ENCODE measurements at places on chromosomes 5 and 9.
A peak's percentile ranks its signal among the peaks of the same experiment; 100 is the strongest.

- DNase-seq, result no peak
Measured at GRCh38 chr9:36100532-36100931, 36.0 kb upstream of the GLIPR2 start.

DNA sequence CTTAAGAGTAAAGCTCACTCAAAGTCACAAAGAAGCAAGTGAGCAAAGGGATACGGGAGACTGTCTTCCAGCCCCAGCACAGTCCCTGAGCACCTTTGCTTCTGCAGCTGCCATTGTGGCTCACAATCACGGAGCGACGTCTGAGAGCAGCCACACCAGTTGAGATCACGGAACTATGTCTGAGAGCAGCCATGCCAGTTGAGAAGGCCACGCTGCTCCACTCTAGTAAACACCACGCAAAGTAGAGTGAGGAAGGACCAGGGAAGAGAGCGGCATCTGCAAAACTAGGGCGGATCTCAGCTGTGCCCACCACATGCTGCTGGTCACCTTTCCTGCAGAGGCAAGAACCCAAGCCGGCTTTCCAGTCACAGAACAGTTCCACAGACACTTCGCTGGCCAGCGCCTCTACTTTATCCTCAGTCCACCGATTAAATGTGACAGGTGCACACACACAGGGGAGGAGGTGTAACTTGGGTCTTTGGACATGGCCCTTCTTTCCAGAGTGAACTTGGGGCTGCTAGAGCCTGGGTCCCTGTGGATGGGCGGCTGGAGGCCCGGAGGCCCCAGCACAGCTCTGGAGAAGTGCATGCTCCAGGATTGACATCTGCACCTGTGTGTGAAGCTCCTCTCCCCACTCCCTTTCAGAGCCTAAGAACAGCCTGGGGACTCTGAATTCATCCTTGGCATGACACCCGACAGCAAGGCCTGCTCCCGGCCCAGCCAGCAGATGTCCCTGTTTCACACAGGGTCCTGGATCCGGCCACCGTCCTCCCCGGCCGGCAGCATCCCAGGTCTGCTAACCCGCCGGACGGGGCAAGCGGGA is 324.9 kb upstream of the IRX4 start:
- DNase-seq, result no peak

GRCh38 chr9:78775696-78776295 is 478.9 kb downstream of the PSAT1 start:
- no peak for DNase-seq

GRCh38 chr5:165360366-165360765 is 1854.9 kb downstream of the MAT2B start:
- DNase-seq, result no peak

GRCh38 chr5:15620501-15620900 is 120.5 kb downstream of the FBXL7 start:
- DNase-seq, result peak; percentile 91

DNA sequence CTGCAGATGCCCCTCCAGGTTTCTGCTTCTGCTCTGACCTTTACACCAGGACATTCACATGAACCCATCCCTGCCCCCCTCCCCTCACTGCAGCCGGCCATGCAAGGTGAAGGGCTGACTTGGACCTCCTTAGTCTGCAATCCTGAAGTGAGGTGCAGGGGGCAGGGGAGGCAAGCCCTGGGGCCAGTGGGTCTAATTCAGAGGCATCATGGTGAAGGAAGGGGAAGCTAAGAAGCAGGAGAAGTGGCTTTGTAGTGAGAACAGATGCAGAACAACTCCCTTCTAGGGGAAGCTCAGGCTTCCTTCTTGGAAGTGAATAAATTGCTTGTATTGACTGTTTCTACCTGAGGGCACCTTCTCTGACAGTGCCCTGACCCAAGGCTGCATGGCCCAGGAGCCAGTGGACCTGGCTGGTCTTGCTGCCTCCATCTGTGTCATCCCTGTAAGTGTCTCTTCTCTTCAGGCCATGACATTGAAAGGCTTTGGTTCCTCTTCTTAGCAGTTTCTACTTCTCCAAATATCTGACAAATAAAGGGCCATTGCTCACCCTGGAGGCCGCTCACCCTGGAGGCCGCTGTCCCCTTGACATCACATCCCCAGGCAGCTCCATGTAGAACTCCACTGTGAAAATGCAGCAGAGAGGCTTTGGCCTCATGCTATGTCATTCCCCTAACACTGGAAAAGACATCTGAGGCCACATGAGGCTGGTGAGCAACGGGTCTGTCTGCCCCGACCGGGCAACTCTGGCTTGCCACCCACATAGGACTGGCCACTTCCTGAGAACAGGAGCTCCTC is 55.3 kb downstream of the GADD45G start:
- no peak for DNase-seq

- DNase-seq, result peak; percentile 84
Measured at GRCh38 chr9:12702160-12702758, 9.1 kb downstream of the TYRP1 start.

GRCh38 chr5:91079037-91079436 is 304.1 kb downstream of the ARRDC3 start:
- peak; percentile 33 for DNase-seq

DNA sequence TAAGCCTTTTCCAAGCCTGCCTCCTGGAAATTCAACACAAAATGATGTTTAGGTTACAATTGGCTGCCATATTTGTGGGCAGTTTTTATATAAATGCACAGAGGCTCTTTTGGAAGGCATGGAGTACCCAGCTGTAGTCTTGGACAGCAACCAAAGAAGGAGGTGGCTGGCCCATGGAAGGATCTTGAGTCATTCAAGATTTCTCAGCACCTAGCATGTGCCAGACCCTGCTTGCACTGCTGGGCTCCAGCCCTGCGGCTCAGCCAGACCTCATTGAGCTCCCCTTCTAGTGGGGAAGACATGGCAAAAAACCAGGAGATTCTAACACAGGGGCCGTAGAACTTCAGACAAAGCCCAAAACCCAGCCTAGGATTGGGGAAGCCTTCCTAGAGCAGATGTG is 22.1 kb downstream of the JADE2 start:
- DNase-seq, result no peak

- no peak for DNase-seq
Measured at GRCh38 chr9:7533376-7534090, 266.0 kb downstream of the DMAC1 start.

All from lower leg skin (tissue), 4 donors.